ENCODE measurements at places on chromosomes 5 and 9. TPM values are rescaled to one million over a fixed set of nuclear protein-coding genes. Genes with fewer than 3 reads are reported as not detected.

NPDC1 gene
- 5.6 TPM for total RNA-seq

LCN10 gene
- total RNA-seq: 0.08 TPM

PHF24 gene
- total RNA-seq: 0.17 TPM

GM2A gene
- total RNA-seq: 11.2 TPM

COL23A1 gene
- total RNA-seq: 1.4 TPM

IQGAP2 gene
- 205 TPM for total RNA-seq

SAXO1 gene
- total RNA-seq: under 0.01 TPM

LHX3 gene
- not detected for total RNA-seq

MSANTD3 gene
- 5.9 TPM for total RNA-seq

GABBR2 gene
- total RNA-seq: 0.08 TPM

ZNF879 gene
- 1.9 TPM for total RNA-seq

PCDHGA8 gene
- 0.14 TPM for total RNA-seq

TPPP gene
- 2.1 TPM for total RNA-seq

TLX3 gene
- total RNA-seq: not detected

GRCh38 chr5:147629196-147629595 lies 119.3 kb upstream of the DPYSL3 start:
- no peak for DNase-seq

- no peak for DNase-seq
Measured at GRCh38 chr9:116546711-116547581, 140.2 kb upstream of the TRIM32 start.

DNA sequence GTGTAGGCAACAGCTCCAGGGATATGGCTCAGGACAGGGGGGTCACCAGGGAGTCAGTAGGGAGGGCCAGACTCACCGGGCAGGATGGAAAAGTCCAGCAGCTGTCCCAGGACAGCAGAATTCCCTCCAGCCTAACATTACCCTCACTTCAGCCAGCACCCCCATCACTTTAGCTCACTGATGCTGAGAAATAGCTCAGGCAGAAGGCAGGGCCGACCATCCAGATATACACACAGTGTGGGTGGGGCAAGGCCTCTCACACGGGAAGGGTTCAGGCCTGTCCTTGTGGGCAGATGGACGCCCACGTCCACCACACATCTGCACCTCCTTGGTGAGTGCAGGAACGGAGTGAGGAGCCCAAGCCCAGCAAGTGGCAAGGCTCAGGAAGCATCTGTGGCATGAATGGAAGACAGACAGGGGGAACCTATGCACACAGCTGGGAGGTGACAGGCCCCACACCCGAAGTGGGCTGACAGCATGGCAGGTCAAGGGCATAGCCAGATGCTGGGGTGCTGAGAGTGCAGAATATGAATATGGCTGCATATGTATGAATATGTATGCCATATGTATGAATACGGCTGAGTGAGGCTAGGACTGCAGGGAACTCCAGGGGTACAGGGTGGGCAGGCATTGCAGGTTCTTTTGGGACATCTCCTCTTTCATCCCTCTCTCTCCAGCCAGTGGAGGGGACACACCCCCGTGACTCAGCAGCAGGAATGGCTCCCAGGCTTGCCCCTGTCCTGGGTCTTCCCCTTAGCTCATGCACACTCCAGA lies 17.0 kb downstream of the BICD2 start:
- DNase-seq: no peak

- DNase-seq: no peak
Measured at GRCh38 chr5:17000291-17000939, 64.3 kb upstream of the MYO10 start.

- no peak for DNase-seq
Measured at GRCh38 chr5:15321776-15322175, 178.2 kb upstream of the FBXL7 start.

DNA sequence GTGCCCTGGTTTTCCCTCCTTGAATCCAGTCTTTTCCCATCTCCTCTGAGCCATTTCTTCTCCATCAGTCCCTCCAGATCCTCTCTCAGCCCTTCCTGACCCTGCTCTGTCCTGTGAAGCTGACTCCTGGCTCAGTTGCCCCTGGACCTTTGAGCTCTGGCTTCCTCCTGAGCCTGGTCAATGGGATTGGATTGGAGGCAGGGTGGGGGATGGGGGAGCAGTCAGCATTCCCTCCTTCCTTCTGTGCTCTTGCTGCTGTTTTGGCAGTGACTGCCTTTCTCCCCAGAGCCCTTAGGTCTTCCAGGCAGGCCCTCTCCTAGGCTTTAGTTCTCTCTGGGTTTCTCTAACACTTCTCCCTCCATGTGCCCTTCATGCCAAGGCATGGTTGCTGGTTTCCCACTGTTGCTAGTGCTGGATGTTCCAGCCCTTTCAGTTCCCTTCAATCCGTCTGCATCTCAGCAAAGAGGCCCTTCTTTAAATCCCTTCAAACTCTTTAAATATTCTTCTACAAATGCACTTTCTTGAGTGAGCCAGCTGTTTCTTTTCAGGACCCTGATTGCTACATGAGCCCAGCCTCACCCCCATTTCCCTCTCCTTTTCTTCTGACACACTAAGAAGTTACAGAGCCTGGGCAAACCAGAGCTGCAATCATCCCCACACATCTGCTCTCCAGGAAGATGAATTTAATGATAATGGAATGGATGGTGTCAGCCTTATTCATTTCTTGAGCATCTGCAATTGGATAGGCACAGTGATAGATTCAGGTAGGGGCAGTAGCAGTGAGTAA lies 2.2 kb downstream of the TNFSF15 start:
- DNase-seq: no peak

DNA sequence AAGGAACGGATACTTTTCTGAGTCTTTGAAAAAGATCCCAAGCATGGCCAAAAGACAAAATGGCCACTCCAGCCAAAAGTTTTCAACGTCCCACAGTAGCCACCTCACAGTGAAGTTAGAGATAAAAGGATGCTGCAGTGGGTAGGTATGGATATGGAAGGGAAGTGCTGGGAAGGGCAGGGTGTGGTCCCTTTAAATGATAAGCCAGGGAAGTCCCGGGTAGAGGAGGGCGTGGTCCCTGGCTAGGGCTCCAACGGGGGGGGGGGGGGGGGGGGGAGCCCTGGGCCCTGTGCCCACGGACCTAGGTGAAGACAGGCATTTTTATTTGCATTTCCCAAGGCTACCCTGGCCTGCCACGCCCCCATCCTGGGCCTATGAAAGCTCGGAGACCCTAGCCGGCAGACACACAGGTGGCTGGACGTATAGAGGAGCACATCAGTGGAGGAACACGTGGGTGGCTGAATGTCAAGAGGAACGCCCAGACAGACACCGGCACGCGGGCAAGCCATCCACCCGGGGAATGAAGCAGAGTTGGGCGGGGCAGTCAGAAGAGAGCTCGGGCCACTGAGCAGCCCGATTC lies 306.7 kb downstream of the NFIB start:
- no peak for DNase-seq

DNA sequence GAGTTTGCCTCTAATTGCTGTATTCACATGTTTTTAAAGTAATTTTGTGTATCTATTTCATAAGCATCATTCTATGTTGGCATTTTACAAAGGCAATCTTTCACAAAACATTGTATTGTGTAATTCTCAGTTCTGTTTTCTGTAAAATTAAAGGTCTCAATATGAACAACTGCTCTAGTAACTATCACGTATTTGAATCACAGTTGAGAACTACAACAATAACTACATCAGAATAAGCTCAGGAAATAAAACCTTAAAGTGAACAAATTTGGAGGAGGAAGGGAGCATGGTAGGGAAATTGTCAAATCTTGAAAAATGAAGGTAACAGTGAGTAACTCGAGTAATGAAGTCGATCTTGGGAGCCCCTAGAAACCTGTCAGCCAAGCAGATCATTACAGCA lies 22.5 kb upstream of the CAMK4 start:
- no peak for DNase-seq

DNA sequence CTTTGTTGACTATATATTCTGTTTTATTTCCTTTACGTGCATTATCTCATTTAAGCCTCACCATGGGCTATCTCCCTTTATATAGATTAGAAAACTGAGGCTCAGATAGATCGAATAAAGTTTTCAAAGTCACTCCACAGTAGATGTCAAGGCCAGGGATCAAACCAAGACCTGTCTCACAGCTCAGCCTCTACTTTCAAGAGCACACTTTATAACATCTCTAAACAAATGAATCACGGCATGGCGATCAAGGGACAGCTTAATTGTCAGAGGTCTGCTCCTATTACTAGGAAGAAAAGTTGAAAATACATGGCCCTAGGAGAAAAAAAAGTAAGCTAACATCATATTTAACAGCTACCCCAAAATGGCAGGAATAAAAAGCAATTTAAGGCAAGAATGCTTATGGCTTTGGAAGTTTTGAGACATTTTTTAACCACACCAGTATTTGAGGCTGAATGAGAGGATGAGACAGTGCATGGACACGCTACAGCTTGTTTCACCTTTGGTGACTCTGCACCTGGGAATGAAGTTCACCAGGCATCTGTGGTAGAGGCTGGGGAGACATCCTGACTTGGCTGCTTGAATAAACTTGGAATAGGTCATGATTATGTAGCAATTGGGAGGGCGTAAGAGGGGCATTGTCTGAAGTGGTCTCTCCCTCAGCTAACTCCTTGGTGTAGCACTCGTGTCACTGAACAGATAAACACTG lies 486.8 kb upstream of the WWC1 start:
- DNase-seq: no peak

- DNase-seq: no peak
Measured at GRCh38 chr9:92934321-92934720, 13.0 kb upstream of the FGD3 start.

GRCh38 chr9:126505697-126506346 lies 107.9 kb upstream of the LMX1B start:
- DNase-seq: no peak

DNA sequence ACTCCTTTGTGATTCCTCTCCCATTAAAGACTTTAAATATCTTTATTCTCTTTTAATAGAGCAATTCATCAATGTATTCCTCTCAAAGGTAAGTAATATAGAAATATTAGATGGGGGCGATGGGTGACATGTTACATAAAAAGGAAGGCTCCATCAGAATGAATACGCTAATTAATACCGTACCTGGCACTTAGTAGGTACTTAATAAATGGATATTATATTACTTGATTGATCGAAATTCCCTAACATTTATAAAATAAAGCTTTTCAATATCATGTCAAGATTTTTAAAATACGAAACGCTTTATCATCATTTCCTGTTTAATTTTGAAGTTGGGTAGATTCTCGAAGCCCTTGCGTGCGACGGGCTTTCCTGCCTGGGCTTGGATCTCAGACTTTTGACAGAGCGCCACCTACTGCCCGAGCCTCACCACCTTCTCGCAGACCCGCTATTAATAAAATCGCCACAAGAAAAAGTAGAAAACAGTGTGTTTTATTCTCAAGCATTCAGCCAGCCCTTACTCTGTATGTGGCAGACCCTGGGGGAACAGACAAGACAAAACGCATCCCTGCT lies 99.4 kb downstream of the C5orf15 start:
- DNase-seq: peak; percentile 75

DNA sequence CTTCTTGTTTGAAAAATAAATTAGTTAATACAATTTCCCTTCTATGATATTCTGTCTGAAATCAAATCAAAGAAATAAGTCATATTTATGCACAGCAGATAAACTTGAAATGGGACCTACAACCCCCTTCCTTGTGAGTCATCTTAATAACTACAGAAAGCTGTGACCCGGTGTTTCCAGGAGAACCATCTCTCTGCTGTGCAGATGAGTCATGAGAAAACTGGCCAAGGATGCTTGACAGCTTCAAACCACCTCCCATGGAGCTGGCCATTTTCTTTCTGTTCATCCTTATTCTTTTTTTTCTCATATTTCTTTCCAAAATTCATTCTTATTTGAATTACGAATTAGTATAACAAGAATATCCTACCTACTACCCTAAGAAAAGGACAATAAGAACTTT lies 43.4 kb upstream of the NR4A3 start:
- no peak for DNase-seq

- DNase-seq: no peak
Measured at GRCh38 chr5:73603998-73604397, 22.0 kb upstream of the ARHGEF28 start.

Data from liver (tissue), 10 donors.